Cerebellum (tissue), 4 donors: ENCODE measurements at places on chromosomes 13 and 19.

- DNase-seq, result peak; percentile 34
Measured at GRCh38 chr19:7224209-7224686, 70.0 kb downstream of the INSR start.

GRCh38 chr19:46492841-46493235 lies 2.8 kb downstream of the PNMA8B start:
- DNase-seq, result no peak

GRCh38 chr13:76438050-76438449 lies 448.2 kb downstream of the KCTD12 start:
- DNase-seq, result no peak

DNA sequence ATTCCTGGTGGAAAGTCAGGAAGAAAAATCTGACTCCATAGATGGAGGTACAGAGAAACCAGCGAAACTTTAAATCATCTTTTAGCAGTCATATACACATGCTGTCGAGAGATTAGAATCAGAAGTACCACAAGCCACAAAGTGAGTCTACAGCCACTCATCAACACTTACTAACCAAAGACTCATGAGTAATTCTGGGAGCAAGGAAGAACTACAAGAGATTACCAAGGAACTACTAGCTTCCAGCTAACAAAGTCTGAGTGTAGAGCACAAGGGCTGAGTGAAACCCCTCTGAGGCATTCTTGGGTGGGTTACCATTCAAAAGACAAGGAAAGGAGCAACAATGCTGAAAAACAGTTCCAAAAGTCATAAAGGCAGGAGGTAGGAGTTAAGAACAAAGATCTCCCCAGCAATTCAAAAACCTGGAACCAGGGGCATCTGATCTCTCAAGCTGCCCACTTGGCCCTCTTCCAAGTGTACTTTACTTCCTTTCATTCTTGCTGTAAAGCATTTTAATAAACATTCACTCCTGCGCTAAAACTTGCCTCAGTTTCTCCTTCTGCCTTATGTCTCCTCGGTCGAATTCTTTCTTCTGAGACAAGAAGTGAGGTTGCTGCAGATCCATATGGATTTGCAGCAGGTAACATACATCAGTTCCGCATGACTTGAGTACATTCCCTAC lies 13.0 kb downstream of the RBM26 start:
- DNase-seq, result no peak

- DNase-seq, result no peak
Measured at GRCh38 chr13:36683701-36684100, 9.9 kb downstream of the SERTM1 start.

- no peak for DNase-seq
Measured at GRCh38 chr19:13840305-13841085, 36.4 kb upstream of the NANOS3 start.

GRCh38 chr13:111789011-111789410 lies 277.9 kb upstream of the SOX1 start:
- no peak for DNase-seq

DNA sequence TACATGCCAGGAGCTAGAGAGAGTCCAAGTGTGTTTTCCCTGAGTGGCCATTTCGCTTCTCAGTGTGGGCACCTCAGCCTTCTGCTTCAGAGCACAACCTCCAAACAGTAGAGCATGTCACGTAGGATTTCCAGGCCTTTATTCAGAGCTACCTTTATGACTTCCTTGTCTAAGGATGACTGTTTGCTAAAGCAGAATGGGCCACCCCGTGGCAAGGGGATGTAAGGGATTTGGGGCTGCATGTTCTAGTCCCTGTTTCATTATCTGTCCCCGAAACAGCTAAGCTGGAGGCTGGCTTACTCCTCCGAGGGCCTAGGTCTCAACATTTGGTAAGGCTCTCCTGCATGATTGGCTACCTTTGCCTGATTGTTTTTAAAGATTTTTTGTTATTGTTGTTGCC lies 6.0 kb downstream of the RNASEH2B start:
- no peak for DNase-seq

DNA sequence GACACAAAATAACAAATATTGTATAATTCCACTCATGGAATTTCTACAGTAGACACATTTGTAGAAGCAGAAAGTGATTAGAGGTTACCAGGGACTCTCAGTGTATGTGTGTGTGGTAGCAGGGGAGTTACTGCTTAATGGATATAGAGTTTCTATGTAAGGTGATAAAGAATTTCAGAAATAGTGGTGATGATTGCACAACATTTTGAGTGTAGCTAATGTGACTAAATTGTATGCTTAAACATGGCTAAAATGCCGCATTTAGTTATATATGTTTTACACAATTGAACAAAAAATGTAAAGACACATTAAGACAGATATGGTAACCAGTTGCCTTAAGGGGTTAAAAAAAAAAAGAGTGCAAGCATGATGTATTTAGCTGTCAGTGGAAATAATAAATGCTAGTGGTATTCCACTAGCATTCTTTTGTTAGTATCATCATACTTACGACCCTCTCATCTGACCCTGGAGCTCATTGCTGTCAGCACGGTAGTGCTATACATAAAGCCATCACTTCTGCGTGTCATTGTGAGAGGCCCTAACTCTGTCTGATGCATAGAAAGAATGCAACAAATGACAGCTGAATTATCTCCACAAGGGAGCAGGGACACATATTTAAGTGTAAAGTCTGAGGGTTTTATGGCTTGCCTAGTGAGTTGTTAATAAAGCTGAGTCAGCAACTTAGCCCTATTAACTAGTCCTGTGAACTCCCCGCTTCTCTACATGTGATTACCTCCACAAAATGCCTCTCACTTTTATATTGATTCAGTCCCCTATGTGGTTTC lies 134.1 kb upstream of the RXFP2 start:
- no peak for DNase-seq

DNA sequence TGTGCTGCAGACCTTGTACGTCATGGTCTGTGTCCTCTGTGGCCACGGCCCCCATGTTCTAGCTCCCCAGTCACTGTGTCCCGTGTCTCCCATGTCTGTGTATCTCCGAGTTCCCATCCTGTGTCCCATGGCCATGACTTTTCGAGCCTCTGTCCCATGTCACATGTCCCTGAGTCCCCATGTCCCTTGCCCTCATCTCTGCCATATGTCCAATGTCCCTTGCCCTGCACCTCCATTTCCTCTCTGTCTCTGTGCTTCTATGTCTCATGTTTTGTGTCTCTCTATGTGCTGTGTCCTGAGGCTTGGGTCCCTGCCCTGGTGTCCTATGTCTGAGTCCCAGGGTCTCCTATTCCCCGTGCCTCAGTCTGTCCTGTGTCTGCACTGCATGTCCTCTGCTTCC lies 2.0 kb downstream of the ATP4A start:
- no peak for DNase-seq

GRCh38 chr13:41401366-41401765 lies 56.0 kb upstream of the RGCC start:
- no peak for DNase-seq

DNA sequence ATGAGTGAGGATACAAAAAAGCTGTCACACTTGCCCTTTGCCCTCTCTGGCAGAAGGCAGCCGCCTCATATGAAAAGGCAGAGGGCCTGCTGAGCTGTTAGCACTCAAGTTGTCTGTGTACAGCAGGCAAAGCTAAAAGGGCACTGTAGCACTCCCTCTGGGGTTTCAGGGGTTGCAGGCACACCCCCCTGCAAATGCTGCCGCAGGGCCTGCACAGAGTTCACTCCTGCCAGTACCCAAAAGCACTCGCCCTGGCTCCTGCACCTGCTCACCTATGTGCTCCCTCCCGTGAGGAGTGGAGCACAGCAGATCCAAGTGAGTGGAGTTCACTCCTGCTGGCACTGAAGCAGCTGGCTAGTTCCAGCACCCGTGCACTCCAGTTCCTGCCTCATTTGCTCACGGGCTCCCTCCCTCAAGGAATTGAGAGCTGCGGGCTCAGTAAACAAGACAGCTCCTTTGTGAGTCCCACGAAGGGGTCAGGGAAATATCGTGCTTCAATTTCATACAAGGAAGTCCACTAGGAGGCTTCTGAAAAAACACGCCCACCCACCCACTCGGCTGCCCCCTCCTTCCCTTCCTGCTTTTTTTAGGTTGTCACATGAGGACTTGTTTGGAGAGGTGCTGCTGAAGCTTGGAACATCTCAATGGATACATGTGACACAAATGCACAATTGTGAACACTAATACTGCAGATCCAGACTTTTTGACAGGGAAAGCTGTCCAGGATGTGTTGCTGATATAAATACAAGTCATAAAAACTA lies 9.9 kb upstream of the RCBTB2 start:
- DNase-seq, result peak; percentile 2

DNA sequence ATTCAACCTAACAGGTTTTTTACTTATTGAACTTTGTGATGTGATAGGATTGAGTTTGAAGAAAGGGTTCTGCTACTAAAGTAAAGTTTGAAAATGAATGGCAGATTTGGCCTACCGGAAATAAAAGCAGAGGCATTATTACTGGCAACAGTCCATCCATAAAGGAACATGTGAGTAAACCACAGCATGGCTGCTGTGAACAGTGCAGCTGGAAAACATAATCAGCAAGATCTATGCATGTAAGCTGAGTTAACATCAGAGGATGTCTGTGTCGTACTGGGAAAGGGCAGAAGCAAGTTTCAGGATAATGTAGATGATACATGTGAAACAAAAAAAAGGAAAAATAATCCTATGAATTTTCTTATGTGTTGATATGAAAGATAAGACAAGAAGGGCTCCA lies 87.6 kb downstream of the CYSLTR2 start:
- no peak for DNase-seq

DNA sequence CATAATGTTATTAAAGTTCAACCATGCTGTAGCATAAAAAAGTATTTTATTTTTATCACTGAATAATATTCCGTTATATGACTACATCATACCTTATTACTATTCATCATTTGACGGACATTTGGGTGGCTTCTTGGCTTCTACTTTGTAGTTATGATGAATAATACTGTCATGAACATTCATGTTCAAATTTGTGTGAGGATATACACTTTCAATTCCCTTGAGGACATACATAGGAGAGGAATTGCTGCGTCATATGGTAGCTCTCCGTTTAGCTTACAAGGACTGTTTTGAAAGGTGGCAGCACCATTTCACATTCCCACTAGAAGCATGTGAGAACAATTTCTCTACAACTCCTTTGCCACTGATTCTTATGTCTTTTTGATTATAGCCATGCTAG lies 910.8 kb upstream of the MIR17HG start:
- DNase-seq, result no peak

GRCh38 chr19:54444737-54445136 lies 4.3 kb upstream of the LENG8 start:
- no peak for DNase-seq

- DNase-seq, result no peak
Measured at GRCh38 chr13:45718063-45718462, 15.9 kb downstream of the CBY2 start.

GRCh38 chr13:73984949-73985691 lies 149.1 kb downstream of the KLF12 start:
- no peak for DNase-seq

DNA sequence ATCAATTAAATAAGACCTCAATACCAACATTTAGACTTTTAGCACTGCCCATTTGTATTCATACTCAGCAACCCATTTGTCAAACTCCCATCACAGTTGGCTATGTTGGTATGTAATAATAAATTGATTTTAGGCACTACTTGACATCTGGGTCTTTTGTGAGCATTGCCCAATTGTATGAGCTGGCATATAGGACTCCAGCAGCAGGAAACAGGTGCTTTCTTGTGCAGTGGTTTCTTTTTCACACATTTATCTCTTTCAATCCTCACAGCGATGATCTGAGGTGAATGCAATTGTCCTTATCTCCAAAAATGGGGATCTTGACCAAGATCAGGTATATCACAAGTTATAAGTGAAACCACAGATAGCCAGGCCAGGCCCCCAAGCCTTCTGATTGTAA lies 96.9 kb upstream of the OXGR1 start:
- DNase-seq, result no peak

- DNase-seq, result no peak
Measured at GRCh38 chr13:77448689-77449088, 86.8 kb upstream of the SCEL start.

DNA sequence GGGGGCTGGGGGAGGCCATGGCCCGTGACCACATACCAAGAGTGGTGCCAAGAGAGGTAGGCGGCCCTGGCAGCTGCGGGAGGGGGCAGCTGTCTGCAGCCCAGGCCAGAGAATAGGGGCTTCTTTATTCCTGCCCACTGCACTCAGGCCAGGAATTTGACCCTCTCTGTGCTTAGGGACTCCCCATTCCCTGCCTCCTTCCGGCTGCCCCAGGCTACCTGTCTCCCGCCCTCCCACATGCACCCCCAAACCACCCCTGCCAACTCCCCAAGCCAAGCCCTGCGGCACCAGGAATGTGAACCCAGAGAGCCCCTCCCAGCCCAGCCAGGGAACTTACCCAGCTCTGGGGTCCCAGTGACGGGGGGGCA lies 687 bp downstream of the PLEKHA4 start:
- DNase-seq, result no peak

GRCh38 chr13:86601351-86601750 lies 802.1 kb upstream of the SLITRK6 start:
- DNase-seq, result no peak
